Activated T-helper 2 cell treated with anti-CD3 and anti-CD28 coated beads, Interferon-gamma antibody, Interleukin-2, Interleukin-4, amounts not matched to agents 10 μg/mL and 5 μg/mL and 100 μg/mL, durations not matched to agents 14 hours and 24 hours and 36 hours (primary cell): ENCODE measurements at places on chromosomes 7 and 10. TPM values are rescaled to one million over a fixed set of nuclear protein-coding genes. Genes with fewer than 3 reads are reported as not detected.

Gene NUPR2
- not detected in 2 replicates for total RNA-seq

GRCh38 chr7:22361320-22361719, 4.4 kb upstream of the RAPGEF5 start:
- no peak for DNase-seq

GRCh38 chr7:107404740-107405537, 64.9 kb upstream of the GPR22 start:
- no peak for DNase-seq

GRCh38 chr7:33804140-33804660, 101.1 kb upstream of the BMPER start:
- no peak for DNase-seq

DNA sequence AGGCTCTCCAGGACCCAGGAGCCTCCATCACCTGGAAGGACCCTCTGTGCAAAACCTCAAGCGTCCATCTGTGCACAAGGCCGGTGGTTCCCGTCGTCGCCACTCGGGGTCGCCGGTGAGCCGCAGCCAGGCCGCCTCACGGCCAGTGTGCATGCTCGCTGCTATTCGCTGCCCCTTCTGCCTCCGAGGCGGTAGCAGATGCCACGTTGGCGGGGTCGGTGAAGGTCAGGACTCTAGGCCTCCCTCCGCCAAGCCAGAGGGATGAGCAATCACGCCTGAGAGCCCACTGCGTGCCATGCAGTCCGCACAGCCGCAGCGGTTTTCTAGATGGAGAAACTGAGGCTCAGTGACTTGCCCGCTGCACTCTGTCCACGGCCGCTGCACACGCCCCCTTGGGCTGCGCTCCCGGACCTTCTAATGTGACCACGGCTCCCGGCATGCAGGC, 5.7 kb downstream of the UPK3B start:
- no peak for DNase-seq

DNA sequence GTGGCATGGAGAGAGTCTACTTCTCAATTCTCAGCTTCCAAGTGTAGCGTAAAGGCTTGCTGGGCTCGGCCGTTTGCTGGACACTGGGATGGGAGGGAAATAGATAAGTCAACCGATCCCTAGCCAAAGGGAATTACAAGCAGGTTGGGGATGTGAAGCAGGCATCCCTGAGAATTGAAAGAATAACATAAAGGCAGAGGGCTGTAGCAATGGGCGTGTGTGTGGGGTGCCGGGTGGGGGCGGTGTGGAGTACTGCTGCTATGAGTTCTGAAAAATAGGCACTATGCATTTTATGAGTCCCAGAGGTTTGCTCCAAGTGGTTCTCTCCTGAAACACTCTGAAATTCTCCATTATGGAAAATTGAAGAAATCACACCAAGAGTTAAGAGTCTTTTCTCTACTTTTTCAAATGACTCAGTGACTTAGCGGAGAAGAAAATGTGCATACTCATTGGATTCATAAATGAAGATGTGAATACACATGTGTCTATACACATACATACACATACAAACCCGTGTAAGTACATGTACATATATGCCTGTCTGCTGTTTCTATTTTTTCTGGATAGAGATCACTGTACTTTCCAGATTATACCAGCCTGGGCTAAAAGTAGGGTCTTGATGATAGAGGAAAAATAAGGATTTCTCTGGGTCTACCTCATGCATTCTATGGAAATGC, 65.4 kb downstream of the ADRA2A start:
- no peak for DNase-seq

- DNase-seq, result no peak
These were observed 579.0 kb upstream of the DPP6 start for GRCh38 chr7:153473185-153473584.

DNA sequence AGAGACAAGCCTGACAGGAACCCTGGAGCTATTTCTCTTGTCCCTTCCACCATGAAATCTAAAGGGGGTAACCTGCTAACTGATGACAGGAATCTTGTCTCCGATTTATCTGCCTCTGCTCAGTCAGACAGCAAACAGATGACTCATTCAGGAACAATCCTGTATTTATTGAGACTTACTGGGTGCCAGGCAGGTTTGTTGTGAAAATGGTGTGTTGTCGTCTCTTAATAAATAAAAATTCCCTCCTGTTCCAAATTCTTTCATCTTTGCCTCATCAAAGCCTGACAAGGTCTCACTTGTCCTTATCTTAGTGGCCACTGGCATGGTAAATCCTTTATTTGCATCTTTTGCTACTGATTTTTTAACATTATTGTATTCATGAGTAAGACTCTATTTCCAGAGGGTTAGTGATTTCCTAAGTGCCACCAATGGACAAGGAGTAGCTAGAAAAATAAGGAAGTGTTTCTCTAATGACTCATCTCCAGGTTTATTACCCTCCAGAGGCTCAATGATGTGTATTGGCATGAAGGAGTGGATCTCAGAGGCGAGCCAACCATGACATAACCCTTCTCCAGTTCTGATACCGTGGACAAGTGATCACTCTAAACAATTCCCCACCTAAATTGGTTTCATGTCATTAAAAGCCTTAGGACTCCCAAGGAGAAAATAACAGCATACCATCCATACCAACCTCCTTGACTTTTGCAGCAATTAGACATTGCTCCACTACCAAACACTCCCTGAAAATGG, 724.0 kb downstream of the GRID1 start:
- no peak for DNase-seq

DNA sequence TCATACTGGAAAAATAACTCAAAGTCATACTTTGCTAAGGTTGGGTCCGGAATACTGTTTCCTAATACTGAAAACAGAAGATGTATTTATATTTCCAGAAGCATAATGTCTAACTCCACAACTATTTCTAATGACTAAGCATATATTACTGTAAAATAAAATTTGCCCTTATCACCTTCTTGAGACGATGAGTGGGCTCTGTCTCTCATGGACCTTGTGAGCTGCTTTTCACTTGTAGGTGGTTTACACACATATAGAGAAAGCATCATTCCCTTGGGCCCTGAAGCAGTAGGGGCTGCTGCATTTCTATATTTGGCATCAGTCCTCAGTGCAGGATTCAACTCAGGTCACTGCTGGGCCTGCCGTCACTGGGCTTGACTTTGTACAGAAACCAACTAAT, 10.7 kb upstream of the FAM13C start:
- DNase-seq, result no peak

- no peak for DNase-seq
These were observed 91.7 kb upstream of the PITRM1 start for GRCh38 chr10:3264161-3264761.

Gene CTAGE8
- total RNA-seq, result 1.2 and 2.1 TPM in 2 replicates

DNA sequence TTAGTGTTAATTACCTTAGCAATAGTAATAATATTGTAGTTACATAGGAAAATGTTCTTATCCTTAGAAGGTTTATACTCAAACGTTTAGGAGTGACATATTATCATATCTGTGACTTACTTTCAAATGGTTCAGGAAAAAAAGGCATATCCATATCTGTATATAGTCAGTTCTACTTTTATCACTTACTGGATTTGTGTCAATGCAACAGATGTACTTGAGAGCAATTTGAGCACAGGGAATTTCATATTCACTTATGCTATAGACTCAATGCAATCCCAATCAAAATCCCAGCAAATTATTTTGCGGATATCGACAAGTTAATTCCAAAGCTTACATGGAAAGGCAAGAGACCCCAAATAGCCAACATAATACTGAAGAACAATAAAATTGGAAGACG, 10.0 kb downstream of the DENND11 start:
- DNase-seq, result no peak

DNA sequence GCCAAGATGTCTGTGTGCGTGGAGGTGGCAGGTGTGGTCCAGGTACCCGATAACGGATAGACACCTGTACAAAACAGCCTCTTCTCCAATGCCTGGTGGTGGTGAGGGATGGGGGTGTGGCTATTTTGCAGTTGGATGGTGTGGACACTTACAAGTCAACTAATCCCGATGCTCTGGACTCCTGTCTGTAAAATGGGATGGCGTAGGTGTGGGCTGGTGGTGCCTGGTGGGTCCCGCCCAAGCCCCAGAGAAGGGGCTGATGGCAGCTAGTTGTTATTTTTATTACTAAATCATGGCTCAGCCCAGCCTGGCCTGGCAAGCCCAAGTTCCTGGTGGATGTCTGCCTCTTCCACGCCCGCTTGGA, 22.3 kb downstream of the GTF2IRD1 start:
- no peak for DNase-seq
